RPMI7951 (cell line): ENCODE measurements at places on chromosomes 5 and 9. TPM values are rescaled to one million over a fixed set of nuclear protein-coding genes. Genes with fewer than 3 reads are reported as not detected.

DNA sequence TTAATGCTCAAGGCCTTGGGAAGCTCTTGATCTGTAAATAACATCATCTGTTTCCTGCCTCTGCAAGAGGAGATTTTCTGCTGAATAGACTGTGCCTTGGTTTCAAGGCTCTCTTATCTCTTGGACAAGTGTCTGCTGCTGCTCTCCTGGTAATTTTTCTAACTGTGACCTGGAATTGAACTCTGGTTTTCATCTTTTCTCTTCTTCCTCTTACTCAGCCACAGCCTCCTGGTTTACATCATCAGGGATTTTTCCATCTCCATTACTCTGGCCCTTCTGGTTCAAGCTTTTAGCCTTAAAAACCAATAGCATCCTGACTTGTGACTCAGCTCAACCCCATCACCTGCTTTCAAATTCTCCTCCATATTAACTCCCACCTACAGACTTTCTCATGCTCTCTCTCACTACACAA is 49.6 kb upstream of the ITGA1 start:
- DNase-seq: peak; percentile 90

DNA sequence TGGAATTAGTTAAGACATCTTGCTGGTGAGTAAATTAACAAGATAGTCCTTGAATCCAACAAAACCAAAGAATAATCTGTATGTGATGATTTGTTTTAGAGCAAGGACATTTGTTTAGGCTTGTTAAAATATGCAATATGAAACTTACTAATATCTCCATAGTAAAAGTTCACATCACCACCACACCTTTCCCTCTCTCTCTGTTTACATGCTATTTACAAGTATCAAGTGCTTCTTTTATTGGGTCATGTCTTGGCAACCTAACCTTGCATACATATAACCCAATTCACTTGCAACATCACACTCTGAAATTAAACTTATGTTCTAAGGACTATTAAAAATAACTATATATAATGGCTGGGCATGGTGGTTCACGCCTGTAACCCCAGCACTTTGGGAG is 161.3 kb downstream of the CCDC192 start:
- DNase-seq: no peak

TMCO6 gene
- total RNA-seq: 6.8 and 9.2 TPM in 2 replicates

- DNase-seq: peak; percentile 36
Observed at GRCh38 chr5:60163762-60164161, 270.2 kb upstream of the PDE4D start.

SNCAIP gene
- not detected in 2 replicates for total RNA-seq

DNA sequence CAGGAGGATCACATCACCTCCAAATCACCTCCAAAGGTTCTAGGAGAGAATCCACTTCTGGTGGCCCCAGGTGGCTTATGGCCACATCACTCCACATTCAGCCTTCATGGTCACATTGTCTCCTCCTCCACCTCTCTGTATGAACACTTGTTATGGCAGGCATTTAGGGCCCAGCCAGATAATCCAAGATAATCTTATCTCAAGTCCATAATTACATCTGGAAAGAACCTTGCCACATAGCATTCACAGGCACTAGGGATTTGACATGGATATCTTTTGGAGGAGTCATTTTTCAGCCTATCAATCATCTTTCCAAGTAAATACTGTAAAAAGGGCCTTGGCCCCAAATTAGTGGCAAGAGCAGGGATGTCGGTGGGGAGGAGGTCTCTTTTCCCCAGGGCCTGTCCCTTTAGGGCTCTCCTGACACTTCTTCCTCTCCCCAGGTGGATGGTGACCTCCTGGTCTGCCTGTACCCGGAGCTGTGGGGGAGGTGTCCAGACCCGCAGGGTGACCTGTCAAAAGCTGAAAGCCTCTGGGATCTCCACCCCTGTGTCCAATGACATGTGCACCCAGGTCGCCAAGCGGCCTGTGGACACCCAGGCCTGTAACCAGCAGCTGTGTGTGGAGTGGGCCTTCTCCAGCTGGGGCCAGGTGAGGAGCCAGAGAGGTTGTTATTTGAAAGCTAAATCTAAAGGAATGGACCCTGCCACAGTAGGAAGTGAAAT is 140.9 kb downstream of the SAXO1 start:
- DNase-seq: no peak

- DNase-seq: no peak
Observed at GRCh38 chr5:62283861-62284260, 22.1 kb upstream of the KIF2A start.

GRCh38 chr9:16828340-16829281 is 41.9 kb downstream of the BNC2 start:
- peak; percentile 94 for DNase-seq

DNA sequence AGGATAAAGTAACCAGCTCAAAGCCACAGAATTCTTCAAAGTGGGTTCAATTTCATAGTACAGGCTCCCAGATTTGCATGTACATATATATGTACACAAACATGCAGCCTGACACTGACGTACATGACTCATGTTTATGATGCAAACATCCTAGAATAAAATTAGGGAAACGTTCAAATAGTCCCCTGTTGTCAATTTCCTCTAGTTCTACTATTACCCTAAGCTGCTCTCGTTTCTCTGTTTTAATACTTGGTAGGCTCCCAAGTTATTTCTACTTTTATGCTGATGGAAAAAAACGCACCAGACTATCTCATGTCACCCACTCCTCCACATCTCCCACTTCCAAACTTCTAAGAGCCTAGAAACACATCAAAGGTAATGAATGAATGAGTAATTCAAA is 229.7 kb downstream of the EPB41L4A start:
- DNase-seq: no peak

DNA sequence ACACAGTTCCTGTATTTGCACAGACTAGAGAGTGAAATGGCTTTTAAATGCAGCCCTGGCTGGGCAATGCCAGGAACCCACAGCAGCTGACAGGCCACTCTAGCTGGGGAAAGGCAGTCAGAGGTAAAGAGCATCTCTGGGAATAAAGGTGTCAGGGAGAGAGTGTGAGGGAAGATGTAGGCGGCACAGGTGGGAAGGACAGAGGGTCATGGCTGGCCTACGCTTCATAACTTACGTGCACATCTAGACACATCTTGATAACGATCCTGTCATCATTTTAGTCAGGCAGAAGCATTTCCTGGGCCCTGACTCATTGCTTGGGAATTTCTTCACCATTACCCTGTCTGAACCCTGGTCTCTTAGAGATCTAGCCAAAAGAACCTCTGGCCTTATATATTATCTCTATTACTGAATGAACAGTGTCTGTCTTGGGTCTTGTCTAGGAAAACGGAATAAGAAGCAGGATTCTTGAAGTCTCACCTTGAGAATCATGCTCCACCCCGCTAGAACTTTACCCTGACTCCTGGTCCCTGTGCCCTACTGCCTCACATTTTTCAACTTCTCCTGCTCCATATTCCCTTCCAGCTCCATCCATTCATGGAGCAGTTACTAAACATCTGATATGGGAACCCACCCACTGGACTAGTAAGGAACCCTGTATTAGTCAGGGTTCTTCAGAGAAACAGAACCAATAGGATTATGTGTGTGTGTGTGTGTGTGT is 106.4 kb upstream of the ELL2 start:
- peak; percentile 89 for DNase-seq

DNA sequence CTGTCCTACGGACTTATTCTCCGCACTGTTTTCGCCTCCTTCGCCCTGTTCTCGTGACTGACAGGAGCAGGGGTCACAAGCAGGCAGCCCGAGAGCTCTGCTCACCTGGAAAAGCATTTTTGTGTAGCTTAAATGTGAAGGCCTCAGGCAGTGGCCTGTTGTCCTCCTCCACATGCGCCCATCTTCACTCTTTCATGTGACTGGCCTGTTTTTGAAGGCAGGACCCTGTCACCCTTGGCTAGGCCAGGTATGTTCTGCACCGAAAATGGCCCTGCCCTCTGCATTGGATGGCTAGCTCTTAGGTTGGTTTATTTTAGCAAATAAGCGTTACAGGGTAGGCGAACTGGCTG is 614 bp upstream of the CPLANE1 start:
- DNase-seq: no peak

- no peak for DNase-seq
Observed at GRCh38 chr5:65818592-65818991, 96.6 kb downstream of the NLN start.

DNA sequence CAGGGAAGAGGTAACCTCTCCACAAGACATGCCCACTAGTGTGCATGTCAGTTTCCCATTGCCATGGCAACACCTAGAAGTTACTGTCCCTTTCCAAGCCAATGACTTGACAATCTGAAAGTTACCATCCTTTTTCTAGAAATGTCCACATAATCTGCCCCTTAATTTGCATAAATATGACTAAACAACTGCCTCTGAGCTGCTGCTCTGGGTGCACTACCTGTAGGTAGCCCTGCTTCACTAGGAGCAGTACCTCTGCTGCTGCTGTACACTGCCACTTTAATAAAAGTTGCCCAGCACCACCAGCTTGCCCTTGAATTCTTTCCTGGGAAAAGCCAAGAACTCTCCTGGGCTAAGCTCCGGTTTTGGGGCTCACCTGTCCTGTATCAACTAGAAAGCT is 392.4 kb downstream of the NTRK2 start:
- DNase-seq: no peak

GRCh38 chr5:87827539-87827938 is 414.8 kb upstream of the CCNH start:
- peak; percentile 64 for DNase-seq

GRCh38 chr9:70746760-70747159 is 332.3 kb upstream of the KLF9 start:
- DNase-seq: no peak

PAIP2 gene
- total RNA-seq: 34.9 and 45.4 TPM in 2 replicates

DNA sequence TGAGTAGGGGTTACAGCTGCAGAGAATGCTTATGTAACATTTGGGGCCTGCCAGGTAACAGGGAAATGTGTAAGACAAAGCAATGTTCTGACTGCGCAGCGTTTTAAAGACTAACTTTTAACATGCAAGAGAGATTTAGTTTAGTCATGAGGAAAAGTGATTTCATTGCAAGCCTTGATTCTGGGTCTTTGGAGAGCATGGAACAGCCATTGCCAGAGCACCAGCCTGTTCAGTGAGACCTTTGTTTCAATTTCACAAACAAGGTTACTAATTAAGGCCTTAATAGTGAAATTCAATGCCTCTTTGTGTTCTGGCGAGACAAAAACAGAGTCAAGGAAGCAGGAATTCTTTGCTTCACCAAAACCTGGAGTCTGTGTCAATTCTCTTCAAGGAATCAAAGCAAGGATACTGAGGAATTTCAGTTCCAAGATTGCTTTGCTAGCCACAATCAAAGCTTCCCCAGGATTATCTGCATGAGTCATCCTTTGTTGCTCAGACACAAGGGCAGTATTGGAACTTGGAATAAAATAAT is 14.4 kb downstream of the CKMT2 start:
- peak; percentile 43 for DNase-seq

DNA sequence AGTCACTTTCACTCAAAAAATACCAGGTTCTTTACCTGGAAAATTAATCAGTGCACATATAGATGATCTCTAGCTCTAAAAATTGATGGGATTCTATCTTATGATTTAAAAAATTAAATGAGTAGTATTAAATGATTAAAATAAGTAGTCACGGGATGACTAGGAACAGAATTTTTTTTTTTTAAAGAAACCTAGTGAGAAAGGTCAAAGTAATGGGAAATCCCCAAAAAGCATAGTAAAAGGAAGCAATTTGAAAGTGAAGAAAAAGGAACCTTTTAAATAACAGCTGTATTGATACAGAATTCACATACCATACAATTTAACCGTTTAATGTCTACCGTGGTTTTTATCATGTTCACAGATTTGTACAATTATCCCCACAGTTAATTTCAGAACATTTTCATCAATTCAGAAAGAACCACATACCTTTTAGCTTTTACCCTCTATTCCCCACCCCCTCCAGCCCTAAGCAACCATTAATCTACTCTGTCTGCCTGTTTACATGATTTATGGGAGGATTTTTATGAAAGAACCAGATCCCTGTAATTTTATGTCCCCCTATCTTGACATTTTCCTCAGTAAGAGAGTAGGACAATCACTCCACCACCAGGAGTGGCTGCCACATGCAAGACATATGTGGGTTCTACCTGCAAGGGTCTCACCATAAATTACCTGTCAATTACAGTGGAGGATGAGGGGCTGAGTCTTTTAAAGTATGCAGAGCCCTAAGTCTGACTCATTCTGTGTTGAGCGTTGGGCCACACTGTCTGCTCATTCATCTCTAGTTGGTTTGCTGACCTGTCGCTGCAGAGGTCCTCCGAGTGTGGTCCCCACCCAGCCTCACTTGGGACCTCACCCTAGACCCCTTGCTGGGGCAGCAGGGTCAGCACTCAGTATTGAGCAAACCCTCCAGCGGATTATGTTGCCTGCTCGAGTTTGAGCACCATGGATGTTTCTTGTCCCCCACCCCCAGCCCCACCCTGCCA is 16.0 kb downstream of the ANKRD33B start:
- no peak for DNase-seq

POLR3G gene
- total RNA-seq: 21.4 and 22.6 TPM in 2 replicates

CDH9 gene
- not detected in 2 replicates for total RNA-seq

MYMK gene
- total RNA-seq: not detected in 2 replicates

DNA sequence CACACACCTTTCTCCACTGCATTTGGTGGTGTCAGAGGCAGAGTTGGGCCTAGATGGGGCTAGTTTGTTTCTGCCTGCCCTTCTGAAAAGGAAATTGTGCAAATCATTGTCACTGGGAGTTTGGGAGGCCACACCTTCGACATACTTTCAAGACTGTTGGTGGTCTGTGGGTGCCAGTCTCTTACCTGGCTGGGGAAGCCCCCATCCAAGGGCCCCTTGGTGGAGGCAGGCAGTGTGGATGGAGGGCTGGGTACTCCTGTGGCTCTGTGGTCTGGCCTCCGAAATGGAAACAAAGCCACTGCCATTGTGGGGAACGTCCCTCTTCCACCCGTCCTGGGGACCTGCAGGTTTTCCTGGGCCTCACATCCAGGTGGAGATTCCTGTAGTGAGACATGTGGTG is 10.9 kb upstream of the PHYHD1 start:
- no peak for DNase-seq

DNA sequence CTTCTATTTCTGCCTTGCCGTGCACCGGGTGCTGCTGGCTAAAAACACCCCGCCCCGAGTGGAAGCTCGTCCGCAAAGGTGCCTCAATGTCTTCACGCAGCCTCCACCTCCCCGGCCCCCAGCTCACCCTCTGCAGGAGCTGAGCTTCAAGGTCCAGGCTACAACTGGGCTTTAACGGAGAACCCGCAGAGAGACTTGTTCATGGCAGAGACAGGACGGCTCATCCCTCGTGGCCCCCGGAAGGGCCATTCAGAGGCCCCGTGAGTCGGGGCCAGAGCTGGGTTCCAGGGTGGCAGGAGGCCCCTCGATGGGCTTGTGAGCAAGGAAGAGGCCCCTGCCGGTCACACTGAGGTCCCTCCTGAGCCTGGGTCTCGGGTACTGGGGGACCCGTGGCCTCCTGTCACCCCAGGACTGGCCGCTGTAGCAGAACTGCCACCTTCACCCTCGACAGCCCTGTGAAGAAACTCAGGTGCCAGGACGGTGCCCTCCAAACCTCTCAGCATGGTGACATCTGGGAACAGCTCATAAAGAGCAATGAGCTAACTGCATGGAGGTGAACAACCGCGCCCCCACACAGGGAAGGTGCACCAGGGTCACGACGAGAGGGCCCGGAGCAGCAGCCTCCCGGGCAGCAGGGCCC is 58.0 kb upstream of the UBAC1 start:
- no peak for DNase-seq

SPINK1 gene
- not detected in 2 replicates for total RNA-seq
